ENCODE measurements at places on chromosomes 11 and 22. TPM values are rescaled to one million over a fixed set of nuclear protein-coding genes. Genes with fewer than 3 reads are reported as not detected.

The GRK3 gene
- 10.4 TPM for polyA plus RNA-seq

The IGLL1 gene
- not detected for polyA plus RNA-seq

The CCDC116 gene
- 0.11 TPM for polyA plus RNA-seq

The MPZL3 gene
- 0.95 TPM for polyA plus RNA-seq

The NCAM1 gene
- not detected for polyA plus RNA-seq

The MMP7 gene
- not detected for polyA plus RNA-seq

The CDC42EP2 gene
- polyA plus RNA-seq, result not detected

The RBMXL2 gene
- not detected for polyA plus RNA-seq

The MS4A14 gene
- 1.1 TPM for polyA plus RNA-seq

The MMP27 gene
- polyA plus RNA-seq, result not detected

The MIOX gene
- polyA plus RNA-seq, result not detected

The PPM1F gene
- 9.6 TPM for polyA plus RNA-seq

The TRPM5 gene
- not detected for polyA plus RNA-seq

The AQP11 gene
- 0.48 TPM for polyA plus RNA-seq

The SMC1B gene
- not detected for polyA plus RNA-seq

The ADORA2A gene
- 26.6 TPM for polyA plus RNA-seq

The UPK3A gene
- 1.5 TPM for polyA plus RNA-seq

The DEFB131B gene
- not detected for polyA plus RNA-seq

The CD59 gene
- polyA plus RNA-seq, result 39.7 TPM

The DENND5A gene
- 9.3 TPM for polyA plus RNA-seq

The IL18 gene
- polyA plus RNA-seq, result 0.65 TPM

The PHETA2 gene
- 1.6 TPM for polyA plus RNA-seq

The CECR2 gene
- not detected for polyA plus RNA-seq

The SPDYC gene
- not detected for polyA plus RNA-seq

The SYT13 gene
- polyA plus RNA-seq, result not detected

The SPON1 gene
- polyA plus RNA-seq, result 0.19 TPM

The HEPN1 gene
- not detected for polyA plus RNA-seq

The SERHL2 gene
- polyA plus RNA-seq, result 4.5 TPM

The POTEH gene
- 0.13 TPM for polyA plus RNA-seq

The KRTAP5-11 gene
- not detected for polyA plus RNA-seq

The RGL4 gene
- 3.7 TPM for polyA plus RNA-seq

The NXPE1 gene
- not detected for polyA plus RNA-seq

The XKR3 gene
- polyA plus RNA-seq, result not detected

The CCDC134 gene
- polyA plus RNA-seq, result 6.1 TPM

The DCUN1D5 gene
- 25.9 TPM for polyA plus RNA-seq

The FOLR2 gene
- 16.1 TPM for polyA plus RNA-seq

The HPS4 gene
- polyA plus RNA-seq, result 19.8 TPM

The CSF2RB gene
- polyA plus RNA-seq, result 17.6 TPM

The TBX10 gene
- polyA plus RNA-seq, result not detected

The ALX4 gene
- not detected for polyA plus RNA-seq

All from IgD-negative memory B cell (primary cell).